T-helper 1 cell (primary cell): ENCODE measurements at places on chromosomes 1 and 21.

GRCh38 chr1:117582451-117582850 is 23.4 kb upstream of the TENT5C start:
- DNase-seq = no peak

GRCh38 chr1:96863449-96863848 is 141.9 kb downstream of the PTBP2 start:
- DNase-seq = no peak

DNA sequence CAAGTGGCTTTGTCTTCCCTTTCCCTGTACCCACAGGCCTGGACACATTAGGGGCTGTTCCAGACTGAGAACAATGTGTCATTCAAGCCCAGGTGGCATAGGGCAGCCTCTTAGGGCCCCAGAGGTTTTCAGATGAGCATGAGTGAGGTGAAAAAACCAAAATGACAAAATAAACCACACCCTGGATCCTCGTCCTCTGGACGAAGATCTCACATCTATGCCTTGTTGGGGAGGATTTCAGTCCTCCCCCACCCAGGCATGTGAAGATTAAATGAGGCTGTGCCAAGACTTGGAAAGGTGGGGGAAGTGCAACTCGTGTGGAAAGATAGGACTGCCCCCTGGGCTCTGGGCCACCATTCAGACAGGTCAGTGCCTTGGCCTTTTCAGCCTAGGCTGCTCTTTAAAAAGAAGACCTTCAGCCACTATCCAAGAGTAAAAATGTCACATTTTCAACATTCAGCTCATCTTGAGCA is 32.8 kb upstream of the IL19 start:
- DNase-seq = no peak

DNA sequence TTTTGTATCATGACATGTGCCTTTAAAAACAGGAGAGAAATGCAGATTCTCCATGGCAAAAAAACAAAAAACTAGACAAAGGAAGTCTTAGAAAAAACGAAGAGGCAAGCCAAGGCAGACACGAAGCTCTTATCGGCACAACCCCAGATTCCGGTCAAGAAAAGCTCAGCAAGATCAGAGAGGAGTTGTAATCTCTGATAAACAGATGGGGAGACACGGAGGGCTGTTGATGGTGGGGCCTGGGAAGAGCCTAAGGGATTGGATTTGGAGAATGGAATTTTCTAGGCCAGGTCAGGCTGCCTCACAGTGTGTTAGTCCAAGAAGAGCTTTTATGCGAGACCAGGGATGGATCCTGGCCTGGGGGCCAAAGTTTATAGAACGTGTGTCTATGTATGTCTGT is 96.2 kb upstream of the AKT3 start:
- DNase-seq = no peak

DNA sequence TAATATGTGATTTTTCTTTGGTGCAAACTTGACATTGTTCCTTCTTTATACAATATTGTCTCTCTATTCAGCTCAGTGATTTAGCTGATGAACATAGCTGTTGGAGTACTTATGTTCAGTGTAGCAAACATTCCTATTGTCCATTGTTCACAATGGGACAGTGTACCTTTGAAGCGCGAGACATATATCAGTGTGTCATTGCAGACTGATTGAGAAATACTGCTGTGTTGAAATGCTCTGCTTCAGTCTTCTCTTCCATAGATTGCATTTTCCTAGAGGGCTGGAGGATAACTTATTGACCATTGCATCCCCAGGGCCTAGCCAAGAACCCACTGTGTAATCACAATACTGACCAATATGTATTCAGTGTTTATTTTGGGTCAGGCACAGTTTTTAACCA is 46.5 kb downstream of the HLX start:
- DNase-seq = no peak
